C1 segment of cervical spinal cord (tissue), 14 donors: ENCODE measurements at places on chromosomes 3 and 15.

DNA sequence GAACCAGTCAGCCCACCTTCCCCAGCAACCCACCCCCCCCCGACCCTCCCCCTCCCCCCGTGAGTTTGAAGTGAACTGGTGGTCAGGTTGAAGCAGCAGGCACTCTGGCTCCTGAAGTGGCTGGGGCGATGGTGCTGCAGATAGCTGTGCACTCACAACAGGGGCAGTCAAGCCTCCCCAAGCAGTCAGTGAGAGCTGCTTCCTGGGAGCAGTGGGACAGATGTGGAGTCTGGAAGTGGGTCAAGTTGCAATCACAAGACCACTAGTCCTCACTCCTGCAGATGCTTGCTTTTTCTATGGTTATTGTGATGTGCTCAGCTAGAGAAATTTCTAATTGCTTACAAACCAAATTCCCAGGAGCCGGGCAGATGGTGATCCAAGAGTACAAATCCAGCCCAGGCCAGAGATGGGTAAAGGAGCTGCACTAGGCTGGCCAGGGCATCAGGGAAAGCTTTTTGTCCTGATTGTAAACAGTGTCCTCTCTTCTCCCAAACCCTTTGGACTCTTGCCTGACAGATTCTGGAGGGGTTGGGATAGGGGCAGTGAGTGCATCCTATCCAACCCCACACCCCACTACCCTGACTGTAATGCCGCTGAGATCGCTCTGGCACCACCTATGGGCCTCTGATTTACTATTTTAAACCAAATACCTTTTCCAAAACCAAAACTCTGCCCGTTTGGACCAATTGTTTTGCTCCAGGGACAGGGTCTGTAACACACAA is 9.8 kb upstream of the CLPX start:
- no peak for DNase-seq

- no peak for DNase-seq
Observed at GRCh38 chr3:49865198-49865784, 4.4 kb downstream of the CAMKV start.

DNA sequence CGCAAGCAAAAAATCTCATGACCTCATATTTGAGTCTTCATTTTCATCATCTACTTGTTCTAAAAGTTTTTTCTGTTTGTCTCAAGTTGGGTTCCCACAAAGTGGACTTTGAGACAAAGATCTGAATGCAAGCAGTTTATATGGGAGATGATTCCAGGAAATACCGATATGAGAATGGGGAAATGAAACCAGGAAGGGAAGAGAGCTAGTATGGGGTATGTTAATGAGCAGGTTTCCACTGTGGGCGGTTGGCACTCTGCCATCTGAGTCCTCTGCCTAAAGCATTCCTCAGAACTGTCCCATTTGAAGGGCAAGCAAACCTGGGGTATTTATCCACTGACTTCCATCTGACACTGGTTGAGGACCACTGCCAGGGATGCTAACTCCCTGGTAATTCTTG is 8.8 kb downstream of the ADPRH start:
- DNase-seq: no peak

DNA sequence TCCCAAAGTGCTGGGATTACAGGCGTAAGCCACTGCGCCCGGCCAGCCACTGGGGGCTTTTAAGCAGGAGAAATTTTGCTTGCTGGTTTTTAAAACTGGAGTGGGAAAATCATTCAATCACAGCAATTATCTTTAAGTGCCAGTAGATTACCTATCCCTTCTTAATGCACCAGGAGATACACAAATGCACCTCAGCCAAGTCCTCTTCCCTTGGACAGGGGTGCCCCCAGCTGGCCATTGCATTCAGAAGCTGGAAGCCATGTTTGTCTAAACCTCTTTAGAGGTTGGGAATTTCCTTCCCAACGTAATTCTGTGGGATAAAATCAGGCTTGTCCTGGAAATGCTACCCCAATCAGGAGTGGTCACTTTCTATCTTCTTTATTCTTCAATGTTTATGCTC is 26.6 kb downstream of the MIX23 start:
- DNase-seq: no peak

DNA sequence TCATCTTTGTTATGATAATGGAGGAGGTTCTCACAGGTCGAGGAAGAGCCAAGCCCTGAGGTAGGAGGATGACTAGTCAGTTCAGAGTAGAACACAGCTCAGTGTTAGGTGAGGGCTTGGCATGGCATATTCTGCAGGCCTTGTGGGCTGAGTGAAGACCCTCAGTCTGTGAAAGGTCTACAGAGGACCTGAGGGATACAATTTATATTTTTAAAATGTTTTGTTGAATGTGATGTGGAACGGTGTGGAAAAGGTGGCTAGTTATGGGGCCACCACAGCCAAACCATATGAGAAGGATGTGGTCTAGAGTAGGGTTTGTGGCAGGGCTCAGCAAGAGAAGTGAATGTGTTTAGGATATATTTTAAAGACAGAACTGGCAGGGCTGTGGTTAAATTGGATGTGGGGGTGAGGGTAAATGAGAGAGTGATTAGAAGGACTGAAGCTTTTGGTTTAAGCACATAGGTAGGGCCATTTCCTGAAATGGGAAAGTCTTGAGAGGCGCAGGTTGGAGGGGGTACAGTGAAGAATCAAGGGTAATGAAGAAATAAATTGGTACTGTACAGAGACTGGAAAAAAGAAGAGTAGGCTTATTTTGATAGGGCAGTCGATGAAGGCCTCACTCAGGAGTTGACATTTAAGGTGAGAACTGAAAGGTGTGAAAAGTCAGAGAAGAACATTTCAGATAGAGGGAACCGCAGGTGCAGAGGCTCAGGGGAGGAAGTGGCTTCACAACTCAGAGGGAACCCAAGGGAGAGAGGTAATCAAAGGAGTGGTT is 60.5 kb downstream of the SPTSSB start:
- DNase-seq: no peak

DNA sequence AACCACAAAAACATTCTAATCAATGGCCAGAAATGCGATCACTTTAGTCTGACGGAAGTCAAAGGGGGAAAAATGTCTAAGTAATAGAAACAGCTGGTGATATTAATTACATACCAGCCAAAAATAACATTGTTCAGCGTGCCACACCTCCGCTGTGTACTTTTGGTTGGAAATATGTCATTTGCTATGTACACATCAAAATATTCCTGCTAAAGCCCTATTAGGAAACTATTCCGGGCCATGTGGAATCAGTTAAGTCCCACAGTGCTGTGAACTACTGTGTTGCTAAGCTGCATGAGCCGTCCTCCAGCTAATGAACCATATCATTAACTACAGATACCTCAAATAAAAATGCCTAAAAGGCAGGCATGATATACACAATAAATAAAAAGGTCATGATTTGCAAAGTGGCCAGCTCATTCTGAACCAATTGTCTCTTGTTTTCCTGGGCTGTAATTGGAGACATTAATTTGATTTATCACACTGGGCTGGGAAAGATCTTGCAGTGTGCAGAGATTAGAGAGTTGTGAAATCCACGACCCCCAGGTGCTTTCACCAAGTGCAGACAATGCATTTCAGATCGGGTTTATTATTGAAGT is 200.5 kb upstream of the LRTM1 start:
- no peak for DNase-seq

DNA sequence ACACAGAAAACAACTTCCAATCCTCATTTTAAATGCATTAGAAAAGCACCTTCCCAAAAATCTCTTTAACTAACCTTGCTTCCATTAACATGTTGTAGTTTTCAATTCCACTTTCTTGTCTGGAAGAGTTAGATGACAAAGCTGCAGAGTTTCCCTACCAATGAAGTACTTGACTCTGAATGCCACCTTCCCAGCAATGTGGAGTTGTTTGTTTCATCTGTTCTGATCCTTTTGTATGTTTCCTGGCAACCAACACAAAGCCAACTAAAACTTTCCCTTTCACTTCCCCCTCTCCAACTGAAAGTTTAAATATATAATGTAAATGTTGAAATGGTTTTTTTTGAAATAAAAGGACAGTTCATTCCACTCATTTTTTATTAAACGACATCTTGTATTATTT is at the start of gene WDR49:
WDR49 (minus strand) TSS at position 183 of the 400 bp plus-strand sequence. CDS start 517 bp downstream, outside the sequence.
- DNase-seq: no peak

DNA sequence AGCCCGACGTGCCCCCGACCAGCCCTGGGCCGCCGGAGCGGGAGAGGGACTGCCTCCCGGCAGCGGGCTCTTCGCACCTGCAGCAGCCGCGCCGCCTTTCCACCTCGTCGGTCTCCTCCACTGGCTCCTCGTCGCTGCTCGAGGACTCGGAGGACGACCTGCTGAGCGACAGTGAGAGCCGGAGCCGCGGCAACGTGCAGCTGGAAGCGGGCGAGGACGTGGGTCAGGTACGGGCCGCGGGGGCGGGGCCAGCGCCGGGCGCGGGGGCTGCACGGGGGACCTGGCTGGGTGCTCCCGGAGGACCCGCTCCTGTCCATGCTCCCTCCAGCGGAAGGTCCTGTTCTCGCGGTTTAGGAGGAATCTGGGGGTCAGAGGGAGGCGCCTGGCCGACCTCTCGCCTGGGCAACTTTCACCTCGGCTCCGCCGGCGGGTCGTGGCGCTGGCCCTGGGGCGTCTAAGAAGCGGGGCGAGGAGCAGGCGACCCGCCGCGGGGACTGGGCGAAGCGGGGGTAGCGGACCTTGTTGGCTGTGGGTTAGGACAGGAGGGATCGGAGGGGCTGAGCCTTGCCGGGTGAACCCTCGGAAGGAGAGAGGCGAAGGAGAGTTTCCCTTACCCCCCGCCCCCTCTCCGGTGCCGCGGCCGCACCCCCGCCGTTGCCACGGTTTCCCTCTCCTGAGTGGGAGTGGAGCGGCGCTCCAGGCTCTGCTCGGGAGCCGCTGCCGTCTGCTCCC is 682 bp downstream of the ITPKA start:
- no peak for DNase-seq

DNA sequence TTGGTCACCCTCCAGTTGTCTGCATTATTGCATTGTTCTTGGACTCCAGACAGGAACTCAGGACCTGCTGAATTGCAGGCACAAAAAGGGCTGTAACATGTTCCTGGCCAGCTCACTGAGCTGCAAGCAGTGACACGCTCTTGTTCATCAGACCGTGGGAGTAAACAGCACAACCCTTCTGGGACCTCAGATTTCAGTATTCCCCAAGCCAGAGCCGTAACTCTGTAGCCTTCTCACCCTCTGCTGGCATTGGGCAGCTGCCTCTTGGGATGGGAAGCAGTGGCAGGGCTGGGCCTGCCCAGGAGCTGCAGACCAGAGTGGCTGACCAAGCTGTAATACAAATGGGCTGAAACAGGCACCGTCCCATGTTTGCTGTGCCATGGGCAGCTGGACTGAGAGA is 607.1 kb upstream of the BCHE start:
- no peak for DNase-seq

DNA sequence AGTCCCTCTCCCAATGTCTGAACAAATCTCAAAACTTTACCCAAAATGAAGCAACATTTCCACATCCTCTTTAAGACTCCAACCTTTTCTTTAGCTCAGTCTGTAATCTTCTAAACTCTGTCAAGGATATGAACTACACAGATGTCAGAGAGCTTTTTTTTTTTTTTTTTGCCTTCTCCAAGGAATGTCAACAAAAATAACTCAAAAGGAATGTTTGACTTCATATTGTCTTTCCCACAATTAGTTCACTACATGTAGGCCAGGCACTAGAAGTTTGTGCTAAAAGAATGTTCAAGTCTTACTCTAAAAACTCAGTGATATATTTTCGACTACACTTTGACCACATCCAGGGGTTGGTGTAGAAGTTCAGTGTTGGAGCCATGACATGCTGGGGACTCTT is 37.1 kb downstream of the ADAMTS9 start:
- DNase-seq: no peak

- no peak for DNase-seq
Observed at GRCh38 chr15:53869044-53869805, 109.0 kb upstream of the UNC13C start.

- DNase-seq: no peak
Observed at GRCh38 chr15:95763426-95763825, 567.1 kb upstream of the NR2F2 start.

DNA sequence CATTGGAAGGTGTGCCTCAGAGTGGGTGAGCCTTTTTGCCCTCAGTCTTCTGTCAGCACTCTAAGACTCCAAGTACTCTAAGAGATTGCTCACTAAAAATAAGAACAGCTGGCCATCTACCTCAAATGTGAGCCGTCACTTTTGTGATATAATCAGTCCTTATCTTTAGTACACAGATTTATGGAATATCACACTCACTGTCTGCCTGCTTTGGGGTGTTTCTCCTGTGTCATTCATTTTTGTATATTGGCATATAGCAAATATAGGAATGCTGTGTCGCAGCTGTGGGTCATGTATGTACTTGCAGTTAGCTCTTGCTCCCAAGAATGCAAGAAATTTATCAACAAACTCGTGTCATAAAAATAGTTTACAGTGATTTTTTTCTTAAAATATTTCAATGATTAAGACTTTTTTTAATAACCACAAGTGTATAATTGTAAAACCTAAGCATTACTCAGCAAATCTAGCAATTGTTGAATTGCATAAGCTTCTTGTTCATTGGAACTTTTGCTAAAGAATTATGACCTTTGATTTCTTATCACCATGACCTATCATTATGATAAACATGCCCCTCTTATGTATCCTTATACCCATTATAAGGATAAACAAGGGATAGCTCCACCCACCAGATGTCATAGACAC is 18.8 kb downstream of the SETD5 start:
- no peak for DNase-seq

- peak; percentile 6 for DNase-seq
Observed at GRCh38 chr3:167406876-167407492, 26.9 kb upstream of the ZBBX start.

DNA sequence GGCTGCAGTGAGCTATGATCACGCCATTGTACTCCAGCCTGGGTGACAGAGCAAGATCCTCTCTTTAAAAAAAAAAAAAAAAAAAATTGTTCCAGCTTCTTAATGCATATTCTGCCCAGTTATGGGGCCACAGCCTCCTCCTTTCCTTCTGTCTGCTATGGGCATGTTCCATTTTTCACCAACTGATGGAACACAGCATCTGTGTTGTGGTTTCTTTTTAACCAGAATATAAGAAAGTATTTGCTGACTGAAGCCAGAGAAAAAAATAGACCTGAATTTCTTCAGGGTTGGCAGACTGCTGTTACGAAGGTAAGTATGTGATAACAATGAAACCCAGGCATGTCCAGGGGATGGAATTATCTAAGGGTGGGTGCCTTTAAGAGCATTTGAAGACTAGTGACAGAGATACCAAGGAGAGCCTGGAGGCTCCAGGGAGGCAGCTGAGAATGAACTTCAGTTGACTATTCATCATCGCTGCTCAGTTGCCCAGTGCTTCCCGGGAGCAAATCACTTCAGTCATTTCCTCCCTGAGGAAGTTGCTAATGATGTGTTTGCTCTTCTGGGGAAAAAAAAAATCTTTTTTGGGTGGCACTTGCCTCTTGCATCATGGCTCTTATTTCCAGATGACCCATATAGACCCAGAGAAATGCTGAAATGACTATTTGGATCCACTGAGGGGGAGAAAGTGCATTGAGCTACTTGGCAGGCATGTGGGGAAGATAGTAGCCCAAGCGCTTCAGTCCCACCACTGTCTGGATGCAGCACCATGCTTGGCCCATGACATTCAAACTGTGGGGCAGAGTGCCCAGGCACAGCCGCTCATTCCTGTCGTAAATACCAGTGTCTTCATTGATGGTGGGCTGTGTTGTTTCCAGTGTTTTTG is 14.5 kb downstream of the NCBP2 start:
- DNase-seq: no peak

DNA sequence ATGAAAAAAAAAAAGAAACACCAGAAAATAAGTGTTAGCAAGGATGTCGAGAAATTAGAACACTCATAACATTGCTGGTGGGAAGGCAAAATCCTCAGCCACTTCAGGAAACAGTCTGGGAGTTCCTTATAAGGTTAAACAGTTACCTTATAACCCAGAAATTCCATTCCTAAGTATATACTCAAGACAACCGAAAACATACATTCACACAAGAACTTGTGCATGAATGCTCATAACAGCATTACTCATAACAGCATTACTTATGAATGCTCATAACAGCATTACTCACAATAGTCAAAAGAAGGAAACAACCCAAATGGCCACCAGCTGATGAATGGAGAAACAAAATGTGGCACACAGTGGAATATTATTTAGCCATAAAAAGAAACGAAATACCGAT is 34.8 kb upstream of the DCP1A start:
- DNase-seq: no peak
